ENCODE measurements at places on chromosomes 5 and 9. TPM values are rescaled to one million over a fixed set of nuclear protein-coding genes. Genes with fewer than 3 reads are reported as not detected.

DNA sequence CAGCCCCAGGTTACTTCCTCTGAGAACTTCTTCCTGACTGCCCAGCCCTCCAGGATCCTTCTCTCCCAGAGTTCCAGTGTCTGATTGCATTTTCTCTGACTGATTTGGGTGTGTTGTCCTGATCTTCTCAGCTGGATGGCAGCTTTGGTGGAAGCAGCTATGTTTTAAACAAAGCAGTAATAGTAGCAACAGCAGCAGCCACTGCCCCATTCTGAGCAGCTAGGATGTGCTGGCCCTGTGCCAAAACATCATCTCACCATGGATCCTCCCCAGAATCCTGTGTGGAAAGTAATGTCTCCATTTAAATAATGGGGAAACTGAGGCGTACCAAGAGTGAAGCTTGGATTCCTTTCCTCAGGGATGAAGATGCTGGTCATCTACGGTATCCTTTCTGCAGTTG lies 46.4 kb upstream of the PSD2 start:
- DNase-seq: no peak

DNA sequence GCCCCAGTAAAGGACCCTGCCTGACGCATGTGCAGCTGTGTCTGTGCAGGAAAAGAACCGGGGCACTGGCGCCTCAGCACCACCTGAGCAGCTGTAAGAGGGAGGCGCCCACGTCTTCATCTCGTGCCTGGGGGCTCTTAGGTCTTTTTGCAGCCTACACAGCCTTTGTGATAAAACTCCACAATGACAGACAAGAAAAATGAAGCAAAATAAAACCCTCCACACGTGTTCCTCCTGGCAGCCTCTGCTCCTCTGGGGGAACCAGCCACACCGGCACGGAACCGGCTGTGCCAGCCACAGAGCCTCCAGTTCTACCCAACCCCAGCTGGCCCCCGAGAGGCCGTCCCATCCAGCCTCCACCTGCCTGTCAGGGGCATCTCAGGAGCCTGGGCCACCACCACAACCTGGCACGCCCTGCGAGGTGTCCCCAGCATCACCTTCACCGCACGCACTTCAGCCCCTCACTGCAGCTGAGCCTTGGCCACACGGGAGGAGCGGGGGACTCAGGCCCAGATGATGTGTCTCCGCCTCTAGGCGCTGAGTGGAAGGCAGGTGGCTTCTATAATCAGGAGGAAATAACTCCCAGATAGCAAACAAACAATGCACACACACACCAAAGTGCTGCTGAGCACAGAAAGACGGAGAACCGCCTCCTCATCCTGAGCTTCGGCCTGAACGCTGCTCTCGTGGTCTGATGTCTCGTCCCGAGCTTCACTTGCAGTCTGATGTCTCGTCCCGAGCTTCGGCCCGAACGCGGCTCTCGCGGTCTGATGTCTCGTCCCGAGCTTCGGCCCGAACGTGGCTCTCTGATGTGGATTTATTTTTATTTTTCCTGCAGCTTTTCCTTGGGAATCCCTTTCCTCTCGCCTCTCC lies 28.6 kb upstream of the NSMF start:
- DNase-seq: no peak

DNA sequence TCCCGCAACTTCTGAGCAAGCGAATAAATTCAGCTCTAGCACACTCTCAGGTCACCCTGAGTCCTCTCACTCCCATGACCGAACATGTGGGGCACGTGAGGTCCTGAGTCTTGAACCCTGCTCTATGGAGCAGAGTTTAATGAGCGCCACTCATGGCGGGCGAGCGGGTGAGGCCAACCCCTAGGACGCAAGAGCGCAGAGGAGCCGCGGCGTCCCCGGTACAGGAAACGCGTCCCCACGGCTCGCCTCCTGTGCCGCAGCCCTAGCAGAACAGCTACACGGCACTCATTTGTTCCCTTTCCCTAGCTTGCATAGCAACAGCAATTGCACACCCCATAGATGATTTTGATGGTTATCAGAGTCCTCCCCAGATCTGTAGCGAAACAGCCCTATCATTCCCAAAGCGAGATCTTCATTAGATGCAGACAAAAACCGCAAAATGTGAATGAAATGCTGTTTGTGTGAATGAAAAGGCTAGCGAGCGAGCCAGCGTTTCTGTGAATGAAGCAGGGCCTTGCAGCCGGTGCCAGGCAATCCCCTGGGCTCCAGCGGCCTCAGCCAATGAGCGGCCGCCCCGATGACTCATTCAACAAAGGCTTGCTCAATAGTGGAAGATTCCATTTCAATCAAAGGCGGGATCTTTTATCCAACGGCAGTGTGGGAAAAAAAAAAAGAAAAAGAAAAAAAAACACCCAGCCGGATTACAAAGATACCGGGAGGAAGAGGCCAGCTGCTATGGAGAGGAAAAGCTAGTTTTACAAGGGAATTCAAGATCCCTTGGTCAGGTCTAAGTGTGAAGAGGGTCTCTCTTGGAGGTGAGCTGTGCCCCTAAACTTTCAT lies 1.5 kb upstream of the SHC3 start:
- no peak for DNase-seq

GRCh38 chr5:176173647-176174046 lies 64.6 kb upstream of the SIMC1 start:
- no peak for DNase-seq

GRCh38 chr9:121262423-121262822 lies 5.5 kb upstream of the GSN start:
- no peak for DNase-seq

DNA sequence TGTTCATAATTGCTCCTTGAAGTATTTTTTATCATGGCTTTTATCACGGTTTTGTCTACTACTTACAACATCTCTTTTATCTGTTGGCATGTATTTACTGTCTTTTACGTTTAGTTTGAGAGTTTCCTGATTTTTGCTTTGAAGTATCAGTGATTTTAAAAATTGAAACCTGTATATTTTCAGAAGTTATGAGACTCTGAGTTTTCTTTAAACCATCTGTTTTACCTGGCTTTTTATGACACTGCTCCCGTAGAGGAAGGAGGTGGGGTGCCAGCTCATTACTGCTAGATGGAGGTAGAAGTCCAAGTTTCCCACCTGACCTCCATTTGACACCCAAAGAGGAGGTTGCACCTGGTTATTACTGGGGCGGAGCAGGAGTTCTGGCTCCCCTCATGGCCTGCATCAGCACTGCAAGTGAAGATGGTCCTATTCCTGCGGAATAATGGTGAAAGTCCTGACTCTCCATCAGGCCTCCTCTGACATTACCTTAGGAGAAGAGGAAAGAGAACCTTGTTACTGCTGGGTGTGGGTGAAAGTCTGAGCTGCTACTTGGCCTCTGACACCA lies 10.0 kb upstream of the ZNF131 start:
- DNase-seq: no peak

The EQTN gene
- not detected for total RNA-seq

The WDR38 gene
- total RNA-seq: not detected

The MLANA gene
- not detected for total RNA-seq

The ENTPD8 gene
- 0.10 TPM for total RNA-seq

The FAM169A gene
- 8.8 TPM for total RNA-seq

The FGF18 gene
- 2.1 TPM for total RNA-seq

All from chondrocyte (in vitro differentiated cells).